CD4-positive, alpha-beta T cell treated with Interleukin-2 at 100 ng/mL for 4 hours (primary cell): ENCODE measurements at places on chromosomes 1 and 21.

DNA sequence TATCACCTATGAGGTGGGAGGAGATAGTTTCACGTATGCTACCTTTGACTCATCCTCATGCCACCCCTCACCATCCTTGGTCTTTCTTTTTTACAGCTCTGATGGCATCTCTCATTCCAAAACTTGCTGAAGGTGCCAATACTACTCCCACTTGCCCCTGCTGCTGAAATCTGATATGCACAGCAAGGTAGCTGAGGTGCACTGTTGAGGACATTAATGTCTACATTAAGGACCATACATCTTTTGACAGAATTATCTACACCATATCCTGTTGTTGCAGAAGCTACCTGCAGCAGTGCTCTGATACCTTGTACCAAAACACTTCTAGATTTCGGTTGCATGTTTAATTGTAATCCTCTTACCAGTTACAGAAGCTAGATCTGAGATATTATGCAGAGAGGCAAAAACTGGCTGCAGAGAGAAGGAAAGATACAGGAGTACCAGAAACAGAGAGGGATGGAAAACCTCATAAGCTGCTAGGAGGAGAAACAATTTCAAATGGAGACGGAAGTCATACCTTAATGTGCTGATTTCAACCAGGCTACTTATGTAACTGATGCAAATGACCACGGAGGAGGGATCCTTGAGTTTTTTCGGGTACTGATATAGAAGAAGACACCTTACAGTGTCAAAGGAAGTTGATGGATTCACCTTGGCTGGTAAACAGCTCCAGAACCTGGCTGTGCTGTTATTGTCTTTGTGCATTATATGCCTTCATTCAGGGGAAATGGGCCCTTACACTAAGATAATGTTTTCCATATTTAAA is 19.3 kb upstream of the PTPRC start:
- DNase-seq: peak; percentile 37

- no peak for DNase-seq
Observed at GRCh38 chr21:42746240-42746592, 92.8 kb downstream of the PDE9A start.

DNA sequence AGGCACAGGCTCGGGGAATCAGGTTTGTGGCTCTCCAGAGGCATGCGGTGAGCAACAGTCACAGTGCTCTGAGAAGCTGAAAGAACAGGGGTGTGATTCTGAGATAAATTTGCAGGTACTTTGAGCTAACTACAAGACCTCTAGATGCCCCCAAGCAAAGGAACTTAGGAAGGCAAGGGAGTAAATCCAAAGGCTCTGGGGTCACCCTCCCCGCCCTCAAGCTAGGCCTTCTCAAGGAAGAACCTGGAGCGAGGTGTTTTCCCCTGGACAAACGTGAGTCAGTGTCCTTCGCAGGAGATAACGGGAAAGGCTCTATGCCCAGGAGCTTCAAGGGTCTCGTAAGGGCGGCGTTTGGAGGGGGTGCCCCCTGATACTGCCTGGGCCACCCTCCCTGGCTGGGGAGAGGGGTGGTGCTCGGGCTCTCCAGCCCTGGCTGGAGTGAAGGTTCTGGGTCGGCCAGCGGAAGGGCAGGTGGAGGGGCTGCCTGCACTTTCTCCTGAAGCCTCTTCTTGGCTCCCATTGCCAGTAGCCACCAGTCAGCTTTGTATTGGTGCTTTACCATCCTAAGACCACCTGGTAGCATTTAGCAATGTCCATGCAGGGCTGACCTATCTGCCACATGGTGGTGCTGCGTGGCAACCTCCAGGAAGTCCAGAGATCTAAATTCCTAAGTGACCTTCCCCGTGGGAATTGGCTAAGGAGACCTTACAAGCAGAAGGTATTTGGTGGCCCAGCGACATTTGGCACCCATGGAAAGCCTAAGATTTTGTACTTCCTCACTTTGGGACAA is 44.0 kb downstream of the GPR161 start:
- no peak for DNase-seq

- DNase-seq: no peak
Observed at GRCh38 chr1:209537336-209538114, 46.0 kb upstream of the CAMK1G start.

DNA sequence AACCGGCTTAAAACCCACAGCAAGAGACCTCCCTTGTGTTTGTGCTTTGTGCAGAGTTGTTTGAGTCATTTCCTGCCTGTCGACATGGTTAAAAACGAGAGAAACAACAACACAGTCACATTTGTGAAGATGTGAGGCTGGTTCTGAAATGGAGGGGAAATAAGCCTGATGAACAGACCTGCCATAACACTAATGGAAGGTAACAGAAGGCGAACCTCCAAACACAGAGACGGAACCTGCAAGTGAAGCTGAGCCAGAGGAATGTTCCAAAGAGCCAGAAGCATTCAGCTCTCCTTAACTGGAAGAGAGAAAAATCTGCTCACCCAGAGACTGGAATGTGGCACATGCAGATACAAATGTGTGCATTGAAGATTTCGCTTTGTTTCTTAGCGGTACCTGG is 53.2 kb upstream of the RAVER2 start:
- DNase-seq: no peak
